GM04503 (cell line): ENCODE measurements at places on chromosomes 1 and 21.

- DNase-seq, result no peak
These were observed 880 bp downstream of the PRPF38B start for GRCh38 chr1:108692724-108693655.

- DNase-seq, result no peak
These were observed 62.4 kb upstream of the RGS1 start for GRCh38 chr1:192513196-192513595.

- DNase-seq, result no peak
These were observed 579 bp downstream of the PTCH2 start for GRCh38 chr1:44842486-44842861.

DNA sequence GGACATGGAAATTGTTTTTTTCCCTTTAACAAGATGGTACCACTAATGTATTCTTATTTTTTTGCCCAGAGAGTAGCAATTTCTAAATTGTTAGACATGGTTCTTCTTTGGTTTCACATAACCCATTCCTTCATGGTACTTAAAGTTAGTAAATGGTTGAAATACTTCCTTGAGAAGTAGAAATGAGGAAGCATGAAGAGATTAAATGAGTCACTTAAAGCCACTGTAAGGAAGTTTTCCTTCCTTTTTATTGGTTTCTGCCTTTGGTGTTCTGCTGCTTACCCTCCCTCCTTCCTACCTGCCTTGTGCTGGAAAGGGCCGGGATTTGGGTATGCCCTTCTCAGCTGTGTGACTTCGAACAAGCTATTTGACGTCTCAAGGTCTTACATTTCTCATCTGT lies 101.0 kb downstream of the KIF26B start:
- no peak for DNase-seq

- no peak for DNase-seq
These were observed 7.7 kb downstream of the TRIM11 start for GRCh38 chr1:228398741-228399461.

DNA sequence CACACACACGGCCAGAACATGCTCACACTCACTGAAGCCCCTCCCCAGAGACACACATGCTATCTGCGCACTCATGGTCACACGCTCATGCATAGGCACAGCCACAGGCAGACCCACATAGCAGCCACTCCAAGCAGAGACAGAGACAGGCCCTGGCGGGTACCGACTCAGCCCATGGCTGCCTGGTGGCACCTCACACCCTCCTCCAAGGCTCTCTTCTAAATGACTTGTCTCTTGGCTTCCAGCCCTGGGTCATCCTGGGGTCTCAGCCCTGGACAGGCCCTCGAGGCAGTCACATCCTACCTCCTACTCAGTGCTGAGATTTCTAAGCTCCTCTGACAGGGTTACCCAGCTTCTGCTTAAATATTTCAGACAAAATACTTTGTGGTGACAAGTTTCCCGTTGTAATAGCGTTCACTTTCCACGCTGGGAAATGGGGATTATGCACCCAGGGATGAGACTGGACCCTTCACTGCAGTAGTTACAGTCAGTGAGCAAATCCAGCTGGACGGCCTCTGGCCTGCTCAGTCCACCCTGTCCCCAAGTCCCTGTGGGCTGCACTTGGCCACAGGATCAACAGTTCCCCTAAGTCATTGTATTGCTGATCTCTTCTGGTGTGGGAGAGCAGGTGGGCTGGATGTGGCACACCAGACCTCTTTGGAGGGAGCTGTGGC lies 2.9 kb upstream of the NFASC start:
- no peak for DNase-seq

- DNase-seq, result no peak
These were observed 132.5 kb downstream of the SYT14 start for GRCh38 chr1:210070531-210070930.

- peak; percentile 85 for DNase-seq
These were observed 2.7 kb downstream of the DIO1 start for GRCh38 chr1:53896635-53897229.

DNA sequence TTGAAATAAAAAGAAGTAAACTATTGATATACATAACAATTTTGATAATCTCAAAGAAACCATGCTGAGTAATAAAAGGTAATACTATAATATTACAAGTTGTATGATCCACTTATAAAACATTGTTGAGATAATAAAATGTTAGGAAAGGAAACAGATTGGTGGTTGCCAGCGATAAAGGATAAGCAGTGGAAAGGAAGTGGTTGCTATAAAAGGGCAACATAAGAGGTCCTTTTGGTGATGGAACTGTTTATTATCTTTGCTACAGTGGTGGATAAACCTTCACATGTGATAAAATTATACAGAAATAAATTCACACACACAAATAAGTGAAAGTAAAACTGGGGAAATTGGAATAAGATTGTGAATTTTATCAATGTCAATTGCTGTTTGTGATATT lies 15.1 kb downstream of the OR6F1 start:
- DNase-seq, result no peak

- no peak for DNase-seq
These were observed 27.1 kb downstream of the FAM78B start for GRCh38 chr1:166139735-166140134.

- DNase-seq, result no peak
These were observed 70.5 kb upstream of the MCOLN3 start for GRCh38 chr1:85118751-85119150.

GRCh38 chr1:40818264-40818961 lies 34.8 kb downstream of the KCNQ4 start:
- DNase-seq, result no peak

DNA sequence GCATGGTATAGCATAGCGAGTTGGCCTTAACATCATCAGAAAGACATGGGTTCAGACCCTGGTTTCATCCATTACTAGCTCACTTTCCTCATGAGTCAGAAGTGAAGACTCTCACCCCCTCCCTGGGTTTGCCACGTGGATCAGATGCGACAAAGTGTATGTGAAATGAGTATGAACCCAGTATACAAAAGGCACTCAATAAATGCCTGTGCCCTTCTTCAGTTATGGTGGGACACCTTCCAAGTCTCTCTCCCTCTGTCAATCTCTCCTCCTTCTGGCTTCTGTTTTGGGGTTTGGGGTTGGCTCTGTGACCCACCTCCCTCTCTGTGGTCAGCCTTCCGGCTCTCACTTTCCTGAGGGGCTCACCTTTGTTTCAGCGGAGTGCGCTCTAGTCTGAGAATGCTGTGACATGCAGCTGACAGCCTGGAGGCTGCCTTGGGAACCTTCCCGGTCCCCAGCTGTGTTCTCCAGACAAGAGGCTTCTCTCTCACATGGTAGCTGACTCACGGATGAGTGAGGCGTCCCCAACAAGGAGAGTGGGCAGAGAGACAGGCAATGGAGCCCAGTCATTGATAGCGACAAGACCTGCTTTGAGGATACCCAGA lies 155.0 kb upstream of the EDN2 start:
- peak; percentile 37 for DNase-seq

- DNase-seq, result no peak
These were observed 59.1 kb upstream of the SPOCD1 start for GRCh38 chr1:31874942-31875341.

GRCh38 chr21:16454399-16454798 lies 724.6 kb downstream of the USP25 start:
- no peak for DNase-seq

DNA sequence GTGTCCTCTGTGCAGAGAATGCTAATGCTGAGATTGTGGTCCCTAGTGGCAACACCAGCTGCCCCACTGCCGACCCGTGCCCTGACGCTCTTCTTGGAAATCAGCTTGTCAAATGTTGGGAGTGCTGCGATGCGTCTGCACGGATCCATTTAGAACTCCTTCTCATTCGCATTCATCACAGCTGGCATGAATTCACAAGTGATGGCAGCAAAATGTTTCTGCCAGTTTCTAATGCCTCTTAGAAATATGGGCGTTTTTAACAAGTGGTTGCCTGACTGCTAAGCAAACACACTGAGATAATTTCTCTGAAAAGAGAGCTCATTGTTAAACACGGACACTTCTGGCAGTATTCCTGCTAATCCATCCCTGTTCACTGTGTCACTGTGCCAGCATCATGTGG lies 131.9 kb upstream of the KCNJ6 start:
- no peak for DNase-seq

- no peak for DNase-seq
These were observed 23.6 kb downstream of the RUNX1 start for GRCh38 chr21:35025206-35026152.

DNA sequence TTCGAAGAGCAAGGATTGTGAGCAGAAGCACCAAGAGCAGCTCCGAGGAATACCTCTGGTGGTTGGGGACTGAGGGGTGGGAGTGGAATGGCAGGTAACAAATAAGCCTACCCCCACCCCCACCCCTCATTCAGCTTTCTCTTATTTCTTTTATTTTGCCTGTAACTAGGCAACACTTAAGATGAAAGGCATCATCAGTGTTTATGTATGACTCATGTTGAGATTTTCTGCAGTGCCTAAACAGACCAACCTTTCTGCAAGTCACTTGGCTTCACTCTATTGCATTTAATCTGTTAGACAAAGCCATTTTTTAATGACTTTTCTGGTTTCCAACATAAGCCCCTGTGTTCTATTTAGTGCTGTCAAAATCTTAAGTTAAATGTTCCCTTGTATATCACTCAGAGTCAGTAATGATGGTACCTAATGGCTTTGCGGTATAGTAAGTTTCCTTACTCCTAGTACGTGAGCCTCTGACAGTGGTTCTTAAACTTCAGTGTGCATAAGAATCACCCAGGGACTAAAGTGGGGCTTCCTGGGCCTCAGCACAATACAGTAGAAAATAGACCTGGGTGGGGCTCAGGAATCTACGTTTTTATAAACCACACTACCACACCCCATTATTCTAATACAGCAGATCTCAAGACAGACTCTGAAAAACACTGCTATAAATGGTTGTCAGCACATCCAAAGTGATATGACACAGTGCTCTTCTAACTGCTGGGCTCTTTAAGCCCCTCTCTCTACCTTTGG lies 19.9 kb downstream of the CASQ2 start:
- no peak for DNase-seq

GRCh38 chr1:157359314-157360022 lies 192.8 kb downstream of the FCRL5 start:
- no peak for DNase-seq

- DNase-seq, result no peak
These were observed 3.5 kb upstream of the GNG12 start for GRCh38 chr1:67836769-67837168.

DNA sequence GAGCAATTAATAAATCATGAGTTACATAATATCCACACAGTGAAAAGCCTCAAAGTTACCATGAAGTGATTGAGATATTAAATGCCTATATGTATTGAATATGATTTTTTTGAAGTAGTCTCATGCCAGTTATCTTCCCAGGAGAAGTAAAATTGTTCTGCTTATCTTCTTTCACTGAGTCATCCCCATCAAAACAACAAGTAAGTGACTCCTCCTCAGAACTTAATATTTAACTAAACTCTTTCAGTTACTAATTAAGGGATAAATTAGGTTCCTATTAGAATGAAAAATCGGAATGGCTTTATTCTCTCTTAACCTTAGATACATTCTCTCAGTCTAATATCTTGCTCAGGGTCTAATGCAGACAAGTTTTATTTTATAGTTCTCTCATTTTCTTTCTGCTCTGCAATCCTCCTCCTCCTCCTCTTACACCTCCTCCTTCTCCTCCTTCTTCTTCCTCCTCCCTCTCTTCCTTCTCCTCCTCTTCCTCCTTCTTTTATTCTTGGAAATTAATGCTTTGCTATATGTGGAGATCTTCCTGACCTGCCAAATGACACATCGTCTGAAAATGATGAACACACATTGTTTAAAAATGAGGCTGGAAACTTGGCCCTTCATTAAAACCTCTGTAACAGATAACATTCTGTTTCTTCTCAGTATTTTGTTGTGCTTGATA lies 110.9 kb downstream of the RUNX1 start:
- DNase-seq, result no peak

- DNase-seq, result no peak
These were observed 3.0 kb downstream of the CDC42 start for GRCh38 chr1:22055463-22055862.

GRCh38 chr1:221148660-221149059 lies 269.4 kb downstream of the HLX start:
- no peak for DNase-seq

DNA sequence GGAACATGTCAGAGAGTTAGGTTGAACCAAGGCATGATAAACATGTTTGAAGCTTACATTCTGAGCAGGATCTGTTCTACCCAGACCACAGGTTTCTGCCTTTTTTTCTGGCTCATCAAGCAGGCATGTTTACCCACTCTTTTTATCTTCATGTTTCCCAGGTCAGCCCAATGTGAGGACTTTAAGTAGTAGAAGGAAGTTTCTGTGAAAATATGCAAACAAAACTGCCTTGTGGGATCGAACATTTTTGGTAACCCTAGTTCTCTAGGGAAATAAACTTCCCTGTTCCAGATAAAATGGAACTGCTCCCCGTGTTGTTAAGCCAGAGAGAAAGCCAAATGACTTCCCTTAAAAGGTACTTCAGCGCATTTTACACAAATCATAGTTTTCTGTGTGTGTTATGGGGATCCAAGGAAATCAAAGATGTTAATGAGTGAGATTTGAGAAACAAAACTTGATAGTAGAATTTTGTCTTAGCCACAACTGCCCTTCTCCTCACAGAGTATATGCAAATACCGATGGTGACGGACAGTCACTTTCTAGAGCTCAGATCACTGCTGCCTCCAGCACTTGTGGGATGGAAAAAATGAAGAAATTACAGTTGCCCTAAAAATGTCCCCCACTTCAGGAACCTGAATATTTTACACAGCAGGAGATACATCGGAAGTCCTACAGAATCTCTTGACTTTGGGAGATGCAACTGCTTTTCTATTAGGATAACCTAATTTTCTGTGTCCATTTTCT lies 765 bp upstream of the HIPK1 start:
- DNase-seq, result no peak

DNA sequence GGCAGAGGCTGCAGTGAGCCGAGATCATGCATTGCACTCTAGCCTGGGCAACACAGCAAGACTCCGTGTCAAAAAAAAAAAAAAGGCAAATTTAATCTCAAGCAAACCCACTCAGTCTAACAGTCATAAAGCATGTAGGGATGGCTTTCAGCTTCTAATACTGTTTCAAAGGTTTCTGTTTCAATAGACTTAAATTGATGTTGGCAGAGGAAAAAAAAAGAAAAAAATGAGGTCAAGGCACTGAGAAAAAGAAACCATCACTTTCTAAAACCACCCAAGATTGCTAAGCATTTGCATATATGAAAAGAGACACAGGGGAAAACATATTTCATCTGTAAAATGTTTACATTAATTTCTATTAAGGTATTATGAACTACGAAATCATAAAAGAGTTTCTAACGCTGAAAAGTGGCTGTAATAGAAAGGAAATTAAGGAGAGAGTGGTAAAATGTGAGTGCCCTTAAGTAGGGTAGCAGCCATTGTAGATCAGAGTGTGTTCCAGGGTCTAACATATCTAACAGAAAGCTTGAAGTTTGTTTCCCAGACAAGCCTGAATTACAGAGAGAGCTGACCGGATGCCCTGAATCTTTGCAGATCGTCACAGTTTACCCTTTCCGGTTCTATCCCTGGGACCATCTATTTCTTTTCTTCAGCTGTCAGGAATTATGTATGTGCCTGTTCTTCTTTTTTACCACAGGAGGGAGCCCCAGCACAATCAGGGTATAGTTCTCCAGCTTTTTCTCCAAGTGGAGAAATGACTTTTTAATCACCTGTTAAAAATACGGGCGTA lies 70.0 kb downstream of the PLD5 start:
- DNase-seq, result peak; percentile 3

GRCh38 chr21:40660461-40660860 lies 186.5 kb downstream of the DSCAM start:
- no peak for DNase-seq

GRCh38 chr1:181106479-181106878 lies 18.0 kb downstream of the IER5 start:
- no peak for DNase-seq
